Activated effector memory CD4-positive, alpha-beta T cell treated with Interleukin-2 at 50 U/mL for 16 hours (primary cell): ENCODE measurements at places on chromosomes 6 and 20.

GRCh38 chr6:85403331-85404015 lies 46.4 kb upstream of the NT5E start:
- DNase-seq, result no peak

DNA sequence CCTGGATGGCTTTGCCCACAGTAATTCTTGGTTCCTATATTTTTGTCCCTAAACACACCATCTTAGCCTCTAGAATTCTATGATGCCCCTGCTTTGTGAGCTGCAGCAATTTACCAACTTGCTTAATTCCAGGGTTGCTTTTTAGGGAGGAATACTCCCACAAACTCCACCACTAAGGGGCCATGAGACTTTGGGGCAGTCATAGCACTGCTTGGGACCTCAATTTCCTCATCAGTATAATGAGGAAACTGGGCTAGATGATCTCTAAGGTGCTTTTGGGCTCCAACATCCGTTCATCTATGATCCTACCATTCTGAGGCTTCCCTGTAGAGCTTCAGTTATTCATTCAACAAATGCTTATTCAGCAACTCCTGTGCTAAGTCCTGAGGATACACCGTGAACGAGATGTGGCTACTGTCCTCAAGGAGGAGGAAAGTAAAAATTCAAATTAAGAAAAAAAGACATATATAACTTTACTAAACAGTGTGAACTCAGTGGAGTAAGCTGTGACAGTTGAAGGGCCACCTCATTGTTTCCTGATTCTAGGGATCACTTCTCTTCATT lies 75.3 kb downstream of the PRDM1 start:
- DNase-seq, result no peak

- no peak for DNase-seq
Observed at GRCh38 chr6:3108746-3109414, 9.6 kb upstream of the BPHL start.

DNA sequence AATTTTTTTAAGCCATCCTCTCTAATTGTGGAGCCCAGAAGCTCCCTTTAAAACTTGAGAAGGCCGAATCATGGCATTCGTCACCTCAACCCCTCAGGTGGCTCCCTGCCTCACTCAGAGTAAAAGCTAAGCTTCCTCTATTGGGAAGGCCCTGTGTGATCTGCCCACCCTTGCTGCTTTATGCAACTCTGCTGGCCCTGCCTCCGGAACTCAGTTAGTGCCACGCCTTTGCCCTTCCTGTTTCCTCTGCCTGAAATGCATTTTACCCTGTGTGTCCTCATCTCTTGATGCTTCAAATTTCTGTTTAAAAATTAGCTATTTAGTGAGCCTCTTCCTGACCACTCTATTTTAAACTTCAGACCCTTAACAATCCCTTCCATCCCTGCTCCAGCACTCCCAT lies 5.7 kb downstream of the PACRG start:
- DNase-seq, result no peak

DNA sequence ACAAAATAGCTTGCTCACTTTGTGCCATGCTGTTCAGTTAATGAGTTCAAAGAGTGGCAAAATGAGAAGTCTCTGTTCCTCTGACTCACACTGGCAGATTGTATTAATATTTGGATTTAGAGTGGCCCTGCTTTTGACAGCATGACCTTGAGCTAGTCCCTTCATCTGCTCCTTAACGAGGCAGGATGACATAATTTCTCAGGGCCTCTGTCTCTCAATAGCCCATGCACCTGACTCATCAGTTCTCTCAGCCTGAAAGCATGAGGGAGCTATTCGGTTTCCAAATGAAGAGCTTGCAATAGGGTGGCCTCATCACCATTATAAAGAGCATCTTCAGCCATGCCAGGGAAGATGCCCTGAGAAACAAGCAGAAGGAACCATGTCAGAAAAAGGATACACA lies 38.2 kb downstream of the CAP2 start:
- DNase-seq, result no peak

DNA sequence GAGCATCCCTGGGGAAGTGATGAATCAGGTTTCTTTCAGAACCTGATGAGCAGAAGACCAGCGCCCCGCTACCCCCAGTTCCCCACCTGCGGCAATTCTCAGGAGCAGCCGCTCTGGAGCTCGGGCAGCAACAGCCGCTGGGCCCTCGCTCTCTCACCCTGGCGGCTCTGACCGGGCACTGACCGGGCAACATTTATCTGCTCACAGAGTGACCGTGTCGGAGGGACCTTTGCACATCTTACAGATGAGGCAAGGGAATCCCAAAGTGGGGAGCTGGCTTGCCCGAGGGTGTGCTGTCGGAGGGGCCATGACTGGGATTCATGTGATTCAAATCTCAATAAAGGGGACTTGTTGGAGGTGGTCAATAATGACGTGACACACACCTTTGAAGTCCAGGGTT lies 26.2 kb upstream of the KCNK16 start:
- no peak for DNase-seq

DNA sequence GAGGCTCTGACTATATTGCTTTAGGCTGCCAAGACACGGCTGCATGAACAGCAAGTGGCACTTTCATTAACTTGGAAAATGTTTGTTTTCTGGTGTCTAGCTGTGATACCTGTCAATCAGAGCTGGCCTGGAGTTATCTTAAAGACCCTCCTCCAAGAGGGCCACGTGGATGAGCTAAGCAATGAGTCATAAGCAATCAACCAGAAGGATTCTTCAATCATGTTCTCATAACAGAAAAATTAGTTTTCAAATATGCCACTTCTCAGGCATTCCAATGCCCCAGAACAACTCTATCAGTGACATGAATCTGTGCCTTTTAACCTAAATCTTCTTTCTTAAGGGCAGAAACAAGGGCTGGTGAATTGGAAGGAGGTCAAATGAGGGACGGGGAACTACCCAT lies 283.0 kb downstream of the HTR1B start:
- DNase-seq, result no peak
